ENCODE measurements at places on chromosomes 2 and 18. TPM values are rescaled to one million over a fixed set of nuclear protein-coding genes. Genes with fewer than 3 reads are reported as not detected.

DNA sequence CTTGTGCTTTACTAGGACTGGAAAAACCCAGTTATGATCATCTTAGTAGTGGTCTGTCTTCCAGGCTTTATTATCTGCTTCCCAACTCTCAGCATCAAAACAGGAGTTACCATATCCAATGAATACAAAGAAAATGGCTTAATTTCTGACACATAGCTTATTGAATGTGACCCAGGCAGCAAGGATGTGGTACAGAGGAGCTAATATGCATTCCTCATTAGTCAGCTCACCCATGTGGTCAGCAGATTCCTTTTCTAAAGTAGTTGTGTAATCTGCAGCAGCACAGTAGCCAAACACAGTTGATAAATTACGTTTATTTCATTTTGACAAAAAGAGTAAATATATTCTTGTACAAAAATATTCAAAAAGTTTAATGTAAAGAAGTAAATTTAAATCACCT is 43.6 kb downstream of the TSPYL6 start:
- DNase-seq, result peak; percentile 71

DNA sequence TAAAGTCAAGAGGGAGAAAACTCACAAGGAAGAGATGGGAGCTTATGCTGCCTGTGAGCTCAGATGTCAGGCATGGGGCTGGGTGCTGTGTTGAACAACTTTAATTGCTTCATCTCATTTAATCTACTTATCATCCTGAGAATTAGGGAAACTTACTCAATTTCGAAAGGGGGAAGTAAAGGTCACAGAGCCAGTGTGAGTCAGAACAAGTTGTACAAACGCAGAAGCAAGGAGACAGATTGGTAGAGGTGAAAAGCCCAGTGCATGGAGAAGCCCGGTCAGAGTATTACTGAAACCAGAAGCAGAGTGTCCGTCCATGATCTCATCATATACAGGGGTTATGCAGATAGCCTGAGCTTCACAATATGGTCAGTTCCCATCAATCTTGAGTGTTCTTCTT is 281.1 kb upstream of the POU3F3 start:
- DNase-seq, result no peak

DNA sequence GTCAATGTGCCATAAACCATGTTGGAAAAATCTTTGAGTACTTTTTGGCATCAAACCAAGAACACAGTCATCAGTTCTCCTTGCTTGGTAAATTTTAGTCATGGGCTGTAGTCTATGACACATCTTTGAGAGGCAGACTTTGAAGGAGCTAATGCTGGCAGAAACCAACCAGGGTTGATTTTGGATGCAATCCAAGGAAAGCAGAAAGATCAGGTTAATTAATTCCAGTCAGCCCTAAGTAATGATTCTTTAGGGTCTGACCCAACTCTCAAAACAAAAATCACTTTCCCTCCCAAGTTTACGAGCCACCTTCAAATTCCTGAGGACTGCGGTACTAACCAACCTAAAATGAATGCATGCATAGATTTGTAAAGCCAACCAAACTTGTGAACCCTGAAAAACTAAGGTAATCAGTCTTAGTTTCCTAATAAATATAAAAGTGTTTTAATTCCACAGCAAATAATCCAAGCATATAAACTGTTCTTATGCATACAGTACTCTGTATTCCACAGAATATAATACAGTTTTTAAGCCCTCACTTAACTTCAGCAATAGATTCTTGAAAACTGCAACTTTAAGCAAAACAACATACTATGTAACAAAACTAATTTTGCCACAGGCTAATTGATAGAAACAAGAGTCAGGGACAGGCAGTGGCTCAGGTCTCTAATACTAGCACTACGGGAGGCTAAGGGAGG is 22.0 kb downstream of the AP1S3 start:
- peak; percentile 58 for DNase-seq

- no peak for DNase-seq
These were observed 1.5 kb upstream of the GPBAR1 start for GRCh38 chr2:218259099-218259961.

DNA sequence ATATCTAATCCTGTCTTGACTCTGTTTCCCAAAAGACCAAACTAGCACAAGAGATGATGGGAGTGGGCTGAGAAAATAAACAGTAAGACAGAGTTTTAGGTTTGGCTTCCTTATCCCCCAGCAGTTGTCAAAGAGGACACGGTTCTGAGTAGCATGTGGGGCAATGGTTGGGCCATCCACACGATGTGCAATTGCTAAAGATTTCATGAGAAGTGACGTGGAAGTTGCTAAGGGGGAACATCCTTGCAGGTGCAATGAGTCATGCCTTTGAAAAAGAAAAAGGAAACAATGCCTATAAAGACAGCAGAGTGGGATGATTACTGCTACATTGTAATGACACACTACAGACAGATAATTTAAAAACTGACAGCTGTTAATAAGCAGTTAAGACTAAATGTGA is 1395.8 kb downstream of the LRP1B start:
- DNase-seq, result no peak

DNA sequence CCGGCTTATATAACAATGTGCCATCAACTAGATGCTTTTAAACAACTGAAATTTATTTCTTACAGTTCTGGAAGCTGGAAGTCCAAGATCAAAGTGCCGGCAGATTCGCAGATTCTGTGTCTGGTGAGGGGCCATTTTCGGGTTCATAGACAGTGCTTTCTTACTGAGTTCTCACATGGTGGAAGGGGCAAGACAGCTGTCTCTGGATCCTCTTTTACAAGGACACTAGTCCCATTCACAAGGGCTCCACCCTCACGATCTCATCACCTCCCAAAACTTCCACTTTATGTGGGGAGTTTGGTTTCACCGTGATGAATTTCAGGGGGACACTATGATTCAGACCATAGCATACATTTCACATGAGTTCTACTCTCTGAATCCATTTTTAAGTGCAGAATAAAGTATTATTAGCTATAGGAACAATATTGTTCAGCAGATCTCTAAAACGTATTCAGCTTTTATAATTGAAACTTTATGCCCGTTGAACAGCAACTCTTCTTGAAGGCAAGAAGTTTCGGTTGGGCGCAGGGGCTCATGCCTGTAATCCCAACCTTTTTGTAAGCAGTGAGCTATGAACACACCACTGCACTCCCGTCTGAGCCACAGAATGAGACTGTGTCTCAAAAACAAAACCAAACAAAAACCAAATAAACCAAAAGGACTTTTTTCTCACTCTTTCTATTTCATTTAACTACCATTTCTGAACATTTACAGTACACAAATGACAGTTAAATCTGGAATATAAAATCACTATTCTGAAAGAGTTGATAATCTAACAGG is 502.8 kb downstream of the CMPK2 start:
- no peak for DNase-seq

DNA sequence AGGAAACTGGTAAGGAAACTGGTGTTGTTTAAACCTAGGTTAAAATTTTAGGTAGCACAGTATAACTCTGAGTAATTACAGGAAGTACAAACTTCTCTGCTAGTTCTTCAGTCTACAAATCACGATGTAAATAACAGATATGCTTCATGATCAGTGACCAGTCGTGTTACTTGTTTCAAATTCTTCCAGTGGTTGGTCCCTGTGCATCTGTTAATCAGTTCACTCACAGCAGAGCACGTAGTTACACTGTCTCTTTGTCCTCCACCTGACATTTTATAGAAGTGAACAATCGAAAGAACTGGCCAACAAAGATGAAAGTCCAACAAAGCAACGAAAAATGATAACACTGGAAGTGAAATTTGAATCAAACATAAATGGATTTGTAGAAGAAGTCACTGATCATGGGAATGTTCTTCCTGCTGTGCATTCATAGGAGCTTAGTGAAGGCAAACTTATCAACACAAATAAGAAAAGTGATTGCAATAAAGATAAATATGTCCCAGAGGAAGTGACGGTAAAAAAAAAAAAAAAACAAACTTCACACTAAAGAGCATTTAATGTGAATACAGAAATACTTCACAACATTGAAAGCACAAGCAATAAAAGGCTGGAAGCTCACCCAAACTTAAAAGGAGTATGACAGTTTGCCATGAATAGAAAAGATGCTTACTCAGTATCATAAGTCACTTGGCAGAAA is 7.0 kb downstream of the EIF2AK2 start:
- DNase-seq, result peak; percentile 72

DNA sequence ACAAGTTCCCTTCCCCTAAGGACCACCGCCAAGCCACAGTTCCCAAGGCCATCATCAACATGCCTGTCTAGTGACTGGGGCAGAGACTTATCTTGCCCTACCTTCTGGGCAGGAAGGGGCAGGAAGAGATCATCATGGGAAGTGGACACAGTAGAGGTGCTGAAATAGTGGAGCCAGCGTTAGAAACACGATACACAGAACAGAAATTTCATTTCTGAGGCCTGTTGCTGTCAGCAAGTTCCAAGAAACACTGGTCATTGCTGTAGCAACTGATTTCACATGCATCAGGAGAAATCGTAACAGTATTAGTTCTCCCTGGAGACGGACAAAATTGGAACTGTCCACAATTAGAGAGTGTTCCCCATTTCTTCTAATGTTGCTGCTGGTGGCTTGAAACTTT is 83.0 kb downstream of the COLEC12 start:
- DNase-seq, result no peak

GRCh38 chr2:17969661-17970060 is 91.2 kb downstream of the KCNS3 start:
- DNase-seq, result no peak

DNA sequence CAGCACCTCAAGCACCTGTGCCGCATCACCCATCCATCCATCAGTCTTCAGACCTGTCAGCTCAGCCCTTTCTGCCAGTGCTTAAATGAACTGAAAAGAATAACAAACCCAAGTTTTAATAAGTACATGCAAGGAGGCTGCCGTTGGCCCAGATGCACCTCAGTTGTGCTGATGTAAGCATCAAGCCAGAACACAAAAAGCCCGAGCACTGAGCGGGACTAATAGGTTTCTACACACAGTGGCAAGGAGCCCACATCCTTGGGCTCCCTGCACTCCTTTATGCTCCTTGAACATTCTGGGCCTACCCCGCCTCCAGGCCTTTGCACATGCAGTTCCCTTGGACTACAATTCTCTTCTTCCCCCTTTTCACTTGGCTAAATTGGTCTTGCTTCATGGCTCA is 165.6 kb downstream of the ALK start:
- DNase-seq, result no peak

- no peak for DNase-seq
These were observed 85.8 kb upstream of the ID2 start for GRCh38 chr2:8595811-8596600.

DNA sequence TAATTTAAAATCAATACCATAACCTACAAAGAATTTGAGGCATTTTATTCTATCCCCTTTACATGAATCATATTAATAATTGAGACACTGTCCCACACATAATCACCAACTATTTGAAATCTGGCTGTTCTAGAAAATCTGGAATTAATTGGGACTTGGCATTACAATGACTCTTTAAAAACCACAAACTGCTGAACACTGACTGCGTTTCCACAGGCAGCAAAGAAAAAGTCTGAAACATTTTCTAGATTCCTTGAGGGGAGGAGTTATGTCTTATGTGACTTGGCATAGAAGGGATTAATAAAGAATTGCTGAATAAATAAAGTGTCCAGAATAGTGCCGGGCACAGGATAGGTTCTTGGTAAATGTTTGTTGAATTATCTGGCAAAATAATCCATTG is 61.4 kb downstream of the GPR39 start:
- no peak for DNase-seq

- DNase-seq, result no peak
These were observed 4.9 kb upstream of the SIX2 start for GRCh38 chr2:45014016-45014702.

GRCh38 chr2:196229013-196229412 is 57.6 kb upstream of the STK17B start:
- no peak for DNase-seq

- no peak for DNase-seq
These were observed 111.5 kb downstream of the MTCL1 start for GRCh38 chr18:8816816-8817215.

DNA sequence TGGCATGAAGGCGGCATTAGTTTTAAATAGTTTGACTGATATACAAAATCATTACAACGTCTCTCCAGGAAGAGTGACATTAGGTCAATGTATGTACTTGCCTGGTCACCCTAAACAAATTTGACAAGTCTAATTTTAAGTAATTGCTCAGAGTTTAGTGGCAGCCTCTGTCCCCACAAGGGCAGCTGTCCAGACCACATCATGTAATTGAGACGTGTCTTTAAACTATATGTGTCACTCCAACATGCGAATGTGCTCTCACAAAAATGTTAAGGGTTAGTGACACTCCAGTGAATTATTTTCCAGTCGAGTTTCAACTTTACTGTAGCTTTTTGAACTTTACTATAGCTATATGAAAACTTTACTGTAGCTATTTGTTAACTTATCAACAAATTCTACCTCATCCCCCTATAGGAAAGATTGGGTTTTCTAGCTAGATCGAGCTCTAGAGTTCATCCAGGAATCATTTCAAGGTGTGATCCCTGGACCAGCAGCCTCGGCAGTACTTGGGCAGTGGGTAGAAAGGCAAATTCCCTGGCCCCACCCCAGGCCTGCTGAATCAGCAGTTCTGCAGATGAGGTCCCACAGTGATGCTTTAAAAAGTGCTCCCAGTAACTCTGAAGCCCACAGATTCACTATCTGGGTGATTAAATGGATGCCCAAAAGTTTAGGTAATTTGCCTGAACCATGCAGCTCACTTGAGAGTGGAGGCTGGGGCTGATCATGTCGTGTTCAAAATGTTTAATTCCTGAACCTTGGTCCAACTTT is 66.4 kb upstream of the POU3F3 start:
- no peak for DNase-seq

GRCh38 chr18:22020867-22021370 is 148.5 kb upstream of the GATA6 start:
- no peak for DNase-seq

GRCh38 chr2:887639-888038 is 63.0 kb upstream of the SNTG2 start:
- DNase-seq, result no peak

GRCh38 chr18:75317703-75318102 is 107.1 kb downstream of the TSHZ1 start:
- no peak for DNase-seq

GRCh38 chr2:11281186-11281585 is 63.2 kb downstream of the ROCK2 start:
- DNase-seq, result no peak

DNA sequence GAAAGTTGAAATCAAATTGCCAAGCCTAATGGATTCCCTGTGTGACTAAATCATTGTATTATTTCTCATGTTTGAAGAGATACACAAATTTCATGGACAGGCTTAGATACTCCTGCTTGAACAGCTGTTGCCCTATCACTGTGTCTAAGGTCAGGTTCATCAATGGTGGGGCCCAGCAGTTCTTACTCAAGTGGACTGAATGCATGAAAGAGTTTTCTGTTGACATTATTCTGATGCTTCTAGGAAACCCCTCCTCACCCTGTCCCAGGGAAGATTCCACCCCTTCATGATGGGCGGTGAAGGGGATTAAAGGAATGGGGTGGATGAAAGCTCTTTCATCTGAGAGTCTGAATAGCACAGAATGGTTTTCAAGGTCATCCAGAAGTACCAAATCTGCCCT is 148.8 kb downstream of the INO80D start:
- DNase-seq, result peak; percentile 73

Gene BOLL
- not detected for total RNA-seq

Gene C2orf81
- total RNA-seq, result 0.15 TPM

Gene SATB2
- 5.5 TPM for total RNA-seq

Gene LRATD1
- total RNA-seq, result not detected

Gene NCKAP5
- total RNA-seq, result not detected

Gene ECEL1
- total RNA-seq, result not detected

Gene MOCOS
- 15.4 TPM for total RNA-seq

Gene KIF5C
- total RNA-seq, result 0.15 TPM

Gene HOXD12
- total RNA-seq, result not detected

Gene DIPK1C
- total RNA-seq, result not detected

Gene TMEM169
- 4.5 TPM for total RNA-seq

Gene SLC4A3
- total RNA-seq, result 0.10 TPM

Gene PLA2R1
- not detected for total RNA-seq

Gene CD226
- total RNA-seq, result 0.15 TPM

Gene RTP5
- not detected for total RNA-seq

Gene MYL1
- total RNA-seq, result not detected
